RWPE2 (cell line): ENCODE measurements at places on chromosomes 5 and 9.
A peak's percentile ranks its signal among the peaks of the same experiment; 100 is the strongest.

DNA sequence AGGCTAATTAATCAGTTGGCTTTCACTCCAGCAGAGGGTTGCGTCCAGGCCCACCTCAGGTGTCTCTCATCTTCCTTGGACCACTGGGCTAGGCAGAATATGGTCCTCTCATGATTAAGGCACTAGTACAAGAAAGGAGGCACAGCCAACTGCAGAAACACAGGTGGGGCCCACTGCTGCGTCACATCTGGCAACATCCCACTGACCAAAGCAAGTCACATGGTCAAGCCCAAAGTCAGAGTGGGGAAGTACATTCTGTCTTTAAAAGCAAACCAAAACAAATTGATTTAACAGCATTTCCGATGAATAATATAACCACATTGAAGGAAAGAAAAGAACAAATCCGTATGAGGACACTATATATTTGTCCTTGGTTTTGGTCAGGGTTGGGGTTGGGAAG is 28.0 kb upstream of the UBTD2 start:
- no peaks in the 10 kb centered on the region for H3K27me3 ChIP-seq
- H3K36me3 ChIP-seq: no peaks in the 10 kb centered on the region
- peaks cover 19% of the 10 kb centered on the region for H3K4me1 ChIP-seq
- H3K27ac ChIP-seq: no peak overlapping the region
- no peak for DNase-seq
- H3K4me3 ChIP-seq: no peak overlapping the region

DNA sequence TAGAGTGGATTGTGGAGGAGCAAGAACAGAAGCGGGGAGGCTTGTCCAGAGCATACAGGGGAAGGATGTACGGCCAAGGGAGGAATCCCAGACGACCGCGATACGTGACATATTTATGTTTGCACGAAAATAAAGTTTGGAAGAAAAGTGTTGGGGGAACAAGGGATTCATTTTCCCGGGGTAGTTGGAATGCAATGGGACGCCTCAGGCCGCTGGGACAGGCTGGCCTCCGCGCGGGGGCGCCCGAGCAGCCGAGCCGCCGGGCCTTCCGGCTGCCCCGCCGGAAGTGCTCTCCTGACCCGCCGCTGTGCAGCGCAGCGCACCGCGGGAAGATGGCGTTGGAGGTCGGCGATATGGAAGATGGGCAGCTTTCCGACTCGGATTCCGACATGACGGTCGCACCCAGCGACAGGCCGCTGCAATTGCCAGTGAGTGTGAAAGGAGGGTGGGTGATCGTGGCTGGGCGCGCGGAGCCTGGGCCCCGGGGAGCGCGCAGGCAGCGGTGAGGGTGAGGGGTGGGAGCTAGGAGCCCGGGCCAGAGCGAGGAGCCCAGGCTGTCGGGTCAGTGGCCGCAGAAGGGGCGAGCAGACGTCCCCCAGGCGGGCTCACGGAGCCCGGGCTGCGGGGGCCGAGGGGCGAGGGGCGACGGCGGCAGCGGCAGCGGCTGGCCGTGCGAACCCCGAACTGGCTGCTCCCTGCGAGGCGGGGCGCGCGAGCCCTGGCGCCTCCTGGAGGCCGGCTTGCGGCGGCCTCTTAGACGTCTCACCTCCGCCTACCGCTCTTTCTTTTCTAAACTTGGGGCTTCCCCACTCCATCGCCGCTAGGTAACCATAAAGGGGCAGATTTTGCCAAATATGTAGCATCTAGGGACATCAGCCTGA is at the start of gene PHAX:
Gene PHAX, plus strand, starts transcription at position 317 of the 881 bp plus-strand sequence. Its CDS starts 16 bp downstream, at position 333.
- peaks cover 36% of the 10 kb centered on the region for H3K4me1 ChIP-seq
- peaks cover 36% of the 10 kb centered on the region for H3K36me3 ChIP-seq
- no peaks in the 10 kb centered on the region for H3K27me3 ChIP-seq
- DNase-seq: peak; percentile 83

DNA sequence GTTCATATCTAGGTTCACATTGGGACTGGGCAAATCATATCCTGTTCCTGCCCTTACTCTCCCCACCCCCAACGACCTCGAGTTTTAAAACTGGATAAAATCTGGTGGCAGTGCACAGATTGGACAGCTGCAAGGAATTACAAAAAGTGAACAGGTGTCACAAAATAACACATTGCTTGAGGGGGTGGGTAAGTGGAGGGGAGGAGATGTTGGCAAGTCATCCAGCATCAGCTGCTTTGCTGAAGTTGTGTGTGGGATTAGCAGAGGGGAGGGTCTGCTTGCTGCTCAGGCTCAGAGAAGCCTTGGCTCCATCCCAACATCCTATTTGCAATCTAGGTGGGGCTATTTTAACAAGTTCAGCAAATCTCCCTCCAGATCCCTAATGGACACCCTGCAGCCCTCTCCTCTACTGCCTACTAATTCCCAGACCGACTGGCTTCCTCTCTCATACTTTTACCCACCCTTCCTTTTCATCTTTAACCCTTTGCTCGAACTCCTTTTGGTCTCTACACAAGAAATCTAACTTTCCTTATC is 39.8 kb upstream of the SLC24A2 start:
- H3K4me1 ChIP-seq: no peaks in the 10 kb centered on the region
- H3K4me3 ChIP-seq: no peak overlapping the region
- H3K27me3 ChIP-seq: no peaks in the 10 kb centered on the region
- no peak for DNase-seq

DNA sequence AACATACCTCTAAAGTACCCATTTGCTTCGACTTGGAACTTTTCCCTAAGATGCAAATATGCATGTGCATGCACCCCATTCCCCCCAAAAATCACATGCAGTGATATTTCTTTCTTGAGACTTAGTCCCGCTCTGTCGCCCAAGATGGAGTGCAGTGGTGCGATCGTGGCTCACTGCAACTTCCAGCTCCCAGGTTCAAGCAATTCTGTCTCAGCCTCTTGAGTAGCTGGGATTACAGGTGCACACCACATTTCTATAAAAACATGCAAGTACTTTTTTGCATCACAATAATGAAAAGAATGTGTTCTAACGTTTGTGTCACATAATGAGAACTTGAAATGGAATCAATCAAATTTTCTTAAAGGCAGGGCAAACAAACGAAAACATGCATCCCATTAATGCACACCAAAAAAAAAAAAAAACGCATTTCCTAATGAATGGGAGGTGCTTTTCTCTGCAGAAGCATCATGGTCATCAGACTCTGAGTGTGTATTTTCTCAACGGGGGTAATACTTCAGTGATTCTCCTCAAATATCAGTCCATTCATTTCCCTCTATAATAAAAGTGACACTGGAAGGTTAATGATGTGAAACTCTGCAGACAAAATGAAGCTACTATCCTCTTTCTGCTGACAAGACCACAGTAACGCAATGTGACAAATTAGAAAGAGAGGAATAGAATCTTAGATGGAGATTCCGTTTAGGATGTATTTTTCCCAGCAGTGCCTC is 389.4 kb downstream of the CTNND2 start:
- no peaks in the 10 kb centered on the region for H3K4me1 ChIP-seq
- H3K4me3 ChIP-seq: no peak overlapping the region
- DNase-seq: no peak
- no peak overlapping the region for H3K27ac ChIP-seq
- no peaks in the 10 kb centered on the region for H3K36me3 ChIP-seq
- H3K27me3 ChIP-seq: peaks cover 27% of the 10 kb centered on the region

DNA sequence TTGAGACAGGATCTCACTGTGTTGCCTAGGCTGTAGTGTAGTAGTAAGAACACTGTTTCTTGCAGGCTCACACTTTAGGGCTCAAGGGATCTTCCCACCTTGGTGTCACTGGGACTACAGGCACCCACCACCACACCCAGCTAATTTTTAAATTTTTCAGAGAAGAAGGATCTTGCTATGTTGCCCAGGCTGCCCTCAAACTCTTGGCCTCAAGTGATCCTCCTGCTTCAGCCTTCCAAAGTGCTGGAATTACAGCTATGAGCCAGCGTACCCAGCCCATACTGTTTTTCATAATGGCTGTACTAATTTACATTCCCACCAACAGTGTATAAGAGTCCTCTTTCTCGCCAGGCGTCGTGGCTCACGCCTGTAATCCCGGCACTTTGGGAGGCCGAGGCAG is 5.1 kb downstream of the STX17 start:
- no peaks in the 10 kb centered on the region for H3K27me3 ChIP-seq
- no peak overlapping the region for H3K4me3 ChIP-seq
- peaks cover 31% of the 10 kb centered on the region for H3K36me3 ChIP-seq
- peaks cover 12% of the 10 kb centered on the region for H3K4me1 ChIP-seq
- no peak for DNase-seq

GRCh38 chr5:154509784-154510555 is 31.9 kb upstream of the HAND1 start:
- no peaks in the 10 kb centered on the region for H3K27me3 ChIP-seq
- H3K27ac ChIP-seq: no peak overlapping the region
- DNase-seq: no peak
- no peaks in the 10 kb centered on the region for H3K4me1 ChIP-seq
- H3K36me3 ChIP-seq: no peaks in the 10 kb centered on the region
